ENCODE measurements at places on chromosomes 11 and 22. TPM values are rescaled to one million over a fixed set of nuclear protein-coding genes. Genes with fewer than 3 reads are reported as not detected.

Gene SLC22A25
- polyA plus RNA-seq = not detected

Gene RFPL2
- 0.20 TPM for polyA plus RNA-seq

Gene EFEMP2
- 115 TPM for polyA plus RNA-seq

Gene KDM4D
- polyA plus RNA-seq = 2.2 TPM

Gene FOSL1
- polyA plus RNA-seq = not detected

Gene KREMEN1
- polyA plus RNA-seq = 21.2 TPM

Gene ZC3H7B
- 74.3 TPM for polyA plus RNA-seq

Gene PRR33
- polyA plus RNA-seq = 0.14 TPM

Gene TAF6L
- 19.8 TPM for polyA plus RNA-seq

Gene DKK3
- 320 TPM for polyA plus RNA-seq

Gene NEAT1
- 289 TPM for polyA plus RNA-seq

Gene OR8D1
- not detected for polyA plus RNA-seq

Gene BANF1
- polyA plus RNA-seq = 283 TPM

Gene RHOD
- 8.9 TPM for polyA plus RNA-seq

DNA sequence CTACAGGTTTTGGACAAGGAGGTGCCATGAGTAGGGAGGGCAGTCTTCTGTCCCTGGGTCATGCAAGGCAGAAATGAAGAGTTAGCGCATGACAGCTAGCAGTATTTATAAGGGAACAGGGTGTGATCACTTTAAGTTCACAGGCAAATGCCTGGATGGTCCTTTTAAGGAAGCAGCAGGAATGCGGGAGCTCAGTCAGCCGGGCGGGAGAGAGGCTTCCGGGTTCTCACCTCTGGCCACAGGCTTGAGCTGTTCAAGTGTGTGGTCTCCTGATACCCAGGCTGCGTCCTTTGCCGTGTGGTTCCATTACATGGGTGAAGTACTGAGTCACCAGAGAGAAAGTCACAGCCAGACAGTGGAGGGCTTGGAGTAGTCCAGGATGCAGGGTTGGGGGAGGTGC is 105.4 kb downstream of the BCR start:
- no peak for DNase-seq

DNA sequence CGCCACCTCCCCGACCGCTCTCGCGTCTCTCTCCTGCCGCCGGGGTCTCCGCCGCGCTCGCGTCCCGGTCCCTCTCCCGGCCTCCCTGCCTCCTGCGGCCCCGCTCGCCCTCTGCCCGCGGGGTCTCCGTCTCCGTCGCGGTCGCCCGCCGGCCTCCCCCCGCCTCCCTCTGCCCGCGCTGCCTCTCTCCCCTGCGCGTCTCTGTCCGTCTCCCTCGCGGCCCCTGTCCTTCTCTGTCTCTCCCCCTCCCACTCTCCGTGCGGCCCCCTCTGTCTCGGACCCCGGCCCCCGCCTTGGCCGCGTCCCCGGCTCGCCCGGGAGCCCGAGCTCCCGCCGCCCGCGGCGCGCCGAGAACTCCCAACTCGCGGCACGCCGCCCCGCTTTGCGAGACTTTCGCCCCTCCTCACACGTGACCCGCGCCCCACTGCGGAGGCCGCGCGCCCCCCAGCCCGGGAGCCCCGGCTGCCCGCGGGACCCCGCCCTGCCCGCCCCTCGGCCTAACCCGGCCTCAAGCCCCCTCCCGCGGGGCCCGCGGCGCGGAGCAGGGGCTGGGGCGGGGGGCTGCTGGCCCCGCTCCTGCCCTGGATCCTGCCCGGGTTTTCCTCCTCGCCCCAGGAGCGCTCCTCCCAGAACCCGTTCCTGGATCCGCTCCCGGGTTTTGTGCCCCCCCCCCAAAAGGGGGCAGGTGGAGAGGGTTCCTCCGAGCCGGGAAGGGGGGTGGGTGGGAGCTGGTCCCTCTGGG is 702 bp upstream of the KCNJ4 start:
- no peak for DNase-seq

GRCh38 chr11:73375830-73376159 is 404 bp upstream of the RELT start:
- no peak for DNase-seq

- no peak for DNase-seq
Observed at GRCh38 chr22:50485221-50486131, 1.2 kb upstream of the MIOX start.

DNA sequence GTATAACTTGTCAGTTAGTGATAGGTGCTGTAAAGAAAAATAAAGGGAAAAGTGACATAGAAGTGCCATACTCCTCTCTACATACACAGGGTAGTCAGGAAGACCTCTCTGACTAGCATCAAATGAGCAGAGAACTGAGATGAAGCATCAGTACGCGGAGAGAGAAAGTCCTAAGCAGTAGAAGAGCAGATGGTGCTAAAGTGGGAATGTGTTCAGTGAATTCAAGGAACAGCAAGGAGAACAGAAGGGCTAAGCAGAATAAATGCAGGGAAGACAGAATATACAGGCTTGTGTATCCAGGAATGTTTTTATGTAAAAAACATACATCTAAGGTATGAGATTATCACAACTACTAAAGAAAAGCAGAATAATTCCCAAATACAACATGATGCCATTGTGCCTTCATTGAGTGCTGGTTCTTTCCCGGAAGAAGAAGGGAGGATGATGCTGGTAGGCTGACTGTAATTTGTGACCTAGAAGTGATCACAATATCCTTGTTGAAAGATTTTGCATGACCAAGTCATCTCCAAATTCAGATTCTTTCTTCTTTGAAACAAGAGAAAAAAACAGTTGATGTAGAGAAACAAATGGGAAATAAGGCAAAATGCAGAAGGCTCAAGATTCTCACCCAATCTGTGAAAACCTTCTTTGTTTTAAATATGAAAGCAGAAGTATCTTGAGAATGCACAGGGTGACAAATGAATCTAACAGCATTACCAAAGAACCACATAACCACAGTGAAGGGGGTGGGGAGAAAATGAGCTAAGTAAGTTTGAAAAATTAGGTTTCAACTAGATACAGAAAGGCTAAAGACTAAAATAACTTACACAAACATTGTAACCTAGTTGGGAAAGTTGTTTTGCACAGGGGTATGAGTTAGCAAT is 20.5 kb downstream of the MRE11 start:
- DNase-seq = no peak

- no peak for DNase-seq
Observed at GRCh38 chr22:45240104-45240809, 437 bp downstream of the KIAA0930 start.

- DNase-seq = no peak
Observed at GRCh38 chr11:65625628-65626342, 10.2 kb downstream of the PCNX3 start.

- DNase-seq = no peak
Observed at GRCh38 chr22:36433318-36434231, 45.8 kb upstream of the MYH9 start.

GRCh38 chr11:29265792-29266191 is 751.0 kb downstream of the KCNA4 start:
- DNase-seq = no peak

DNA sequence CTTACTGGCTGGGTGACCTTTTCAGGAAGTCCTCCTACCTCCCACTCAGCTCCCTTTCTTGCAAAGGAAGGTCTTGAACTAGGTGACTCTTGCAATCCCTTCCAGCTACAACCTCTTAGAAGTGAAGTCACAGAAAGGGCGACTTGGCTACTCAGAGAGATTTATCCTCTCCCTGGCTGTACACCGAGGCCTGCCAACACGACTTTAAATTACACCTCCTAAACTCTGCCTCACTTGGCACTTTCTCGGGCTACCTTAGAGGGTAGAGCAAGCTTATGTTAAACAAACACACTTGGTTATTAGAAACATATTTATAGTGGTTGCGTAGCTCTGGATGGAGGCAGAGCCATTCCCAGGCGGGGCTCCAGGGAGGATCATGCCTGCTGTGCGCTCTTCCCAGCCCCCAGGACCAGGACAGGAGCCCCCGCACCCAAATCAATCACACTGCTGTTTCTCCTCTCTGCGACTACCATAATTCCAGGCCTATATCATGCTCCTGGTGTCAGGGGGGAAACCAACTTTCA is 358.4 kb downstream of the BUD13 start:
- DNase-seq = no peak

GRCh38 chr22:44885806-44886360 is 123.9 kb downstream of the PHF21B start:
- DNase-seq = no peak

DNA sequence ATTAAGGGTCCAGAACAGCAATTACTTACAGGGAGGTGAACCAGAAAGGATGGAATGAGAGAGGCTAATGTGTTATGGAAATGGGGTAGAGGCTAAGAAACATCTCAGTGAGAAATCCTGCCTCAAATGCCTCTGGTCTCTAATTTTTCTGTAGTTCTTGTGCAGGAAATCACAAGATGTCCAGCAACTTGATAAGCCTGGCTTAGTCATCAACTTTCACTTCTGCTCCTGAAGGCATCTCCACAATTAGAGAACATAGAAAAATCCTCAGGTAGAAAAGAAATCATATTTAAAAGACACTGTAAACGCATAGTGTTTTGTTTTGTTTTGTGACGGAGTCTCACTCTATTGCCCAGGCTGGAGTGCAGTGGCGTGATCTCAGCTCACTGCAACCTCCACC is 18.7 kb downstream of the MRGPRX4 start:
- no peak for DNase-seq

GRCh38 chr22:30347255-30347892 is 9.3 kb downstream of the SF3A1 start:
- DNase-seq = no peak

DNA sequence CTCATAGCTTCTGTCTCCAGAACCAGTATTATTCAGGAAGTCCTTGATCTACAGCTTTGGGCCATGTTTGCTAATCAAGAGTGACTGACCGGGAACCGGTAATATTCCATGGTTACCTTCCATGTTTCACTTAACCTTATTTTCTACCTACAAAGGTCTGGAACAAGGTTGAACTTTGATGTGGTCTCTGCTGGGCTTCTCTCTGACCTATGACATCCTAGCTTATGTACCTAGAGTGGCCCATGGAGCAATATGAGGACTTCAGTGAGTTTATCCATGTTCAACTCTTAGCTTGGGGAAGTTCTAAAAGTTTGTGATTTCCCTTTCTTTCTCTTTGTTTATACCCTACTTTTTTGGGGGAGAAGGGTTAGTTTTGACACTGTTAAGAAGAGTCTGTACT is 33.2 kb downstream of the CCDC90B start:
- no peak for DNase-seq

DNA sequence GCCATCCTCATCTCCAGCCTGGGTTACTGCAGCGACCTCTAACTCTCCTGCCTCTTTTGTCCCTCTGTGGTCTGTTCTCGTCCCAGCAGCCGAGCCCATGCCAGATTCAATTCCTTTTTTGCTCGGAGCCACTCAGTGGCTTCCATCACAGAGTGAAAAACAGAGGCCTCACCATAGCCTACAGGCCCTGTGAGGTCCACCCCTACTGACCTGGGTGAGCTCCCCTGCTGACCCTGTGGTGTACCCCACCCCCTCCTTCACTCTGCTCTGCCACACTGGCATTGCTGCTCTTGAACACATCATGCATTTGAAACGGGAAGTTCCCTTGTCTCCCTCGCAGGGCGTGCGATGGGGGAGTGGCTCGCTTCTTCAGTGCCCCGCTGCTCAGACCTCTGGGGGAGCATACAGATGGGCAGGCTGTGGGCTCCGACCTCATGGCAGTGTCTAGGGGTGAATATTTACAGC is 2.1 kb downstream of the AIP start:
- DNase-seq = no peak

GRCh38 chr11:5581014-5581413 is 337 bp downstream of the OR52B6 start:
- DNase-seq = no peak

DNA sequence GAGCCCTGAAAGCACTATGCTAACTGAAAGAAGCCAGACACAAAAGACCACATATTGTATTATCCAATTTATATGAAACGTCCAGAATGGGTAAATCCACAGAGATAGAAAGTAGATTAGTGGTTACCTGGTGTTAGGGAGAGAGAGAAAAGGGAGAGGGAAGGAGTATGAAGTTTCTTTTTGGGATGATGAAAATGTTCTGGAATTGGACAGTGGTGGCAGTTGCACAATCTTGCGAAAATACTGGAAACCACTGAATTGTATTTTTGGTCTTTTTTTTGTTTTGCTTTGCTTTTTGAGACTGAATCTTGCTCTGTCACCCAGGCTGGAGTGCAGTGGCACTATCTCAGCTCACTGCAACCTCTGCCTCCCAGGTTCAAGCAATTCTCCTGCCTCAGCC is 63.5 kb downstream of the MRTFA start:
- DNase-seq = no peak

DNA sequence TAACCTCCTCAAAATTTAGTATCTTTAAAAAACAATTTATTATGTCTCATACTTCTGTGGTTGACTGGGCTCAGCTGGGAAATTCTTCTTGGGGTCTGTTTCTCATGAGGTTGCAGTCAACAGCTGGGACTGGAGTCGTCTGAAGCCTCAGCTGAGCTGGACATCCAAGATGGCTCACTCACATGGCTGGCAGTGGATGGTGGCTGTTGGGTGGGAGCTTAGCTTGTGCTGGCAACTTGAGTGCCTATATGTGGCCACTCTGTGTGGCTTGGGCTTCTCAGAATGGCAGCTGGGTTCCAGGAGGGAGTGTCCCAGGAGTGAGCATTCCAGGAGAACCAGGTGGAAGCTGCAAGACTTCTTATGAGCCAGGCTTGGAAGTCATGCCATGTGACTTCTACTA is 13.2 kb downstream of the THY1 start:
- no peak for DNase-seq

DNA sequence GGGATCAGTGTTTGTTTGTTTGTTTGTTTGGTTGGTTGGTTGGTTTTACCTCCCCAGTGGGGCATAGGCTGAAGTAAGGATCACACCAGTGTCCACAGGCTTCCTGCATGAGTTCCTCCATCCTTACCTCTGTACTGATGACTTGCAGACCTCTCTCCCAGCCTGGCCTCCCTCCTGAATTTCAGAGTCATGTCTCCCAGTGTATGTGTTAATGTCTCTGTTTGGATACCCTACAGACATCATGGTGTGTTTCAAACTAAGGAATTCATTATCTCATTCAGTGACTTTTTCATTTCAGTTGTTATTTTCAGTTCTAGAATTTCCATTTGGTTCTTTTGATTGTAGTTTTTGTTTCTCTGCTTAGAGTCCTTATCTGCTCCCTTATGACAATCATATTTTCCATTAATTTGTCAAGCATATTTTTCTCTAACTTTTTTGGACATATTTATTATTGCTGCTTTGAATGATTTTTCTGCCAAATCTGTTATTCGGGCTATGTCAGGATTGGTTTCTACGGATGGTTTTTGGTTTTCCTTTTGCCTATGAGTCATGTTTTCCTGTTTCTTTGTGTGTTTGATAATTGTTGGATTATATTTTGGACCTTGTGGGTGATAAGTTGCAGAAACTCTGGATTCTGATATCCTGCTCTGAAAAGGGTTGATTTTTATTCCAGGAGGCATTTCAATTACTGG is 23.6 kb downstream of the MYEOV start:
- DNase-seq = no peak

GRCh38 chr22:40519284-40519947 is 117.1 kb downstream of the MRTFA start:
- DNase-seq = no peak
